ENCODE measurements at places on chromosomes 2 and 18.

DNA sequence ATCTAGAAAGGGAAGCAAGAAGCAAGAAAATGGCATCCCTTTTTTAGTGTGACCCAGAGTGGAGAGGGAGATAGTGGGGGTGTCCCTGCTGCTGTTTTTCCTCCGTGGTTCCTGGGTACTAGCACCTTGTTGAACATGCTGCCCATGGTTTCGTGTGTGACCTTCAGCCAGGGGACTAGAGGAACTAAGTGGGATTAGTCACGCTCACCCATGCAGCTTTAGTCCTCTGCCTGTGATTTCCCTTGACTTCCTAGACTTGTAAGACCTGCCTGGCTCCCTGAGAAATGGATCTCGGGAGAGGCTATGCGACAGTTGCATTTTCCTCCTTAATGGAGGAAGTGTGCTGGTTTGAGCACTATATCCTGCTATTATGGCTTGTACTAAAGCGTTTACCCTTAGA, 471.4 kb downstream of the DCDC2C start:
- DNase-seq: no peak

GRCh38 chr18:58630071-58630470, 1.2 kb upstream of the ALPK2 start:
- no peak for DNase-seq

GRCh38 chr2:27653397-27653796, 10.0 kb downstream of the SUPT7L start:
- DNase-seq: no peak

GRCh38 chr18:58359218-58359617, 269.7 kb downstream of the ALPK2 start:
- no peak for DNase-seq

DNA sequence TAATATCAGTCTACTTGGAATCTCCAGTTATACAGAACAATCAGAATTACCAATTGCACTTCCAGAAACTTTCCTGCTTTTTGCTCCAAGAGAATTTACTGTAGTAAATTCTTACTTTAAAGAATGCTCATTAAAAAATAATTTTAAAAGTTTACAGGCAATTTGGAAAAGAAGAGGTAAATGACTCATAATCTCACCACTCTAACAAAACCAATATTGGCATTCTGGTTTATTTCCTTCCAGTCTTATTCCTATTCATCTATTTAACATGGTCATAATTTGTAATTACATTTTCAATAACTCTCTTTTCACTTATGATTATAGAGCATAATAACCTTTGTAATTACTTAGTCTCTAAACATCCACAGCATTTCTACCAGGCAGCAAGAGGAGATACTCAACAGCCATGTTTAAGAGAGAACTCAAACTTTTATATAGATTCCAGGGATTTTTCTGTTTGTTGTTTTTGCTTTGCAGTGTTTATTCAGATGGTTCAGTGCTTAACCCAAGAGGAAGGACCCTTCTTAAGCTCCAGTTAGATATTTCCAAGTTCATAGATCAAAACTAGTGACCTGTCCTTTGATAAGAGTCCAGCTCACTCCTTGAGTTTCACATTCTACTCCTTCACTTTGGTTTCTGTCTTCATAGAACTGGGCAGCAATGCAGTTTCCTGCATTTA, 464.7 kb downstream of the TXNL1 start:
- no peak for DNase-seq

DNA sequence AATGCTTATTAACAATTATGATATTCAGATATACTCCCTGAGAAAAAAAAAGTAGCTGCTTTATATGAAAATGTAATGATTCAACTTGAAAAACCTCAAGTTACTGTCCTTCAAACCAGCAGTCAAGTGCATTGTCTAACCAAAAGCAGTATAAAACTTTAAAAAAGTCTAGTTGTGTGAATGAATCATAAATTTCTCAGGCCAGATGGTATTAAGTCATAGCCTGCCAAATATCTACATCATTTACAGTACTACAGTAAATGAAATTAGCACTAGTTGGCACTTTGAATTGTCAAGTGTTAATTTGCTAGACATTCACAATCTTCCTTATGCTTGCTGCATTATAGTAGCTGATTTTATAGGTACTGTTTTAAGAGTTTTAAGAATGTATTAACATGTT, 85.9 kb downstream of the CBLN2 start:
- DNase-seq: no peak

DNA sequence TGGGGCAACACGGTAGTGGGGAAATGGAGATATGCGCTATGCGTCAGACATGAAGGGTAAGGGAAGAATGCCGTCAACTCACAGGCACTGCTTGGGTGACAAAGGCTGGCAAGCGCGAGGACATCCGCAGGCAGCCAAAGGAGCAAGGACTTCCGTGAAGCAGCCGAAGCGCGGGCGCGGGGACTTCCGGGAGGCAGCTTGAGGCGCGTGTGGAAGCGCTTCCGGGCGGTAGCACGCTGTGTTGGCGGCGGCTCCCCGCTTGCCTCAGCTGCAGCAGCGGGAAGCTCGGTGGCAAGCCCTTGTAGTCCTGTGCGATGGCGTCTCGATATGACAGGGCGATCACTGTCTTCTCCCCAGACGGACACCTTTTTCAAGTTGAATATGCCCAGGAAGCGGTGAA, at the start of gene PSMA8:
Gene PSMA8 (plus strand): TSS at position 218 of the 400 bp plus-strand sequence. CDS start 97 bp downstream, at position 315.
- DNase-seq: no peak

DNA sequence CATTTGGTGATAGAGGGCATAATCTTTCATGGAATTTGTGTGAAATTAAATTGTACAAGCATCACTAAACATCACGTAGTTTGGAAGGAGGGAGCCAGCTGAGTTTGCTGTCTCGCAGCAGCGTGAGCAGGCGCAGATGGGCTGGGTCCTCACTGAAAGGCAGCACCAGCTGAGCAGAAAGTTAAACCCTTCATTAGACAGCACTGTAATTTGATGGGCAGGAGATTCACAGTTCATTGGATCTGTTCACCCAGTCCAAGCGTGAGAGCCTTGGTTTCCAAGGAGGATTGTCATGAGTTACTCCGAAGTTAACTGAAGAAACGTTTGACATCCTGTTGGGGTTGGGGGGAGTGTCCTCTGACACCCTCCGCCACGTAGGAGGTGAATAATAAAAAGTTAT, 89.8 kb upstream of the NFATC1 start:
- DNase-seq: no peak

DNA sequence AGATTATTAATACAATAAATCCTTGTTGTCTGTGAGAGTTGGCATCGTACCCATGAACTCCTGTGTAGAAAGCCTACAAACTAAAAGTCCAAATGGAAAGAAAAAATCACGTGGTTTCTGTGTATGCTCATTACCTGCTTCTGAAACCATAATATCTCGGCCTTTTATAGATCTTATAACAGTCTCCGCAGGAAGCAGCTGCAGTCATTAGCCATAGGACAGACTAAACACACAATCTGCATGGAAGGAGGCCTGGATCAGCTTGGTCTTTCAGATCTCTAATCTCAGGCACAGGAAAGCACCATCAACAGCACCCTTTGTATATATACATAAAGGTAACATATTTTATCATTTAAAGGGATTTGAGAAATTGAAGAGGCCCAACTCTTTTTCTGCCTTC, 508.9 kb upstream of the TCF4 start:
- no peak for DNase-seq

DNA sequence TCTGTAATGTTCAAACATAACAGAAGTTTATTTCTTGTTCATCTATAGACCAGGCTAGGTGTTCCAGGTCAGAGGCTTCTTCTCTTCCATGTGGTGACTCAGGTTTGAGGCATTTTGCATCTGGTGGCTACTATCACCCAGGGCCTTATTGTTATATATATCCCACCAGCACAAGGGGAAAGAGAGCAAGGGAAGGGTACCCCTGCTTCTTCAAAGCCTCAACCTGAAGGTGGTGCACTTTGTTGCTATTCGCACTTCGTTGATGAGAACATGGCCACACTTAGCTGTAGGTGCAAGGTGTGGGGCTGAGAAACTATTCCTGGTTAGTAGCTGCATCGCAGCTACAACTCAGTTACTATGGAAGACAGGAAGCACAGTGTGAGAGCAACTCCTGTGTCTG, 27.4 kb upstream of the SLC3A1 start:
- DNase-seq: no peak

DNA sequence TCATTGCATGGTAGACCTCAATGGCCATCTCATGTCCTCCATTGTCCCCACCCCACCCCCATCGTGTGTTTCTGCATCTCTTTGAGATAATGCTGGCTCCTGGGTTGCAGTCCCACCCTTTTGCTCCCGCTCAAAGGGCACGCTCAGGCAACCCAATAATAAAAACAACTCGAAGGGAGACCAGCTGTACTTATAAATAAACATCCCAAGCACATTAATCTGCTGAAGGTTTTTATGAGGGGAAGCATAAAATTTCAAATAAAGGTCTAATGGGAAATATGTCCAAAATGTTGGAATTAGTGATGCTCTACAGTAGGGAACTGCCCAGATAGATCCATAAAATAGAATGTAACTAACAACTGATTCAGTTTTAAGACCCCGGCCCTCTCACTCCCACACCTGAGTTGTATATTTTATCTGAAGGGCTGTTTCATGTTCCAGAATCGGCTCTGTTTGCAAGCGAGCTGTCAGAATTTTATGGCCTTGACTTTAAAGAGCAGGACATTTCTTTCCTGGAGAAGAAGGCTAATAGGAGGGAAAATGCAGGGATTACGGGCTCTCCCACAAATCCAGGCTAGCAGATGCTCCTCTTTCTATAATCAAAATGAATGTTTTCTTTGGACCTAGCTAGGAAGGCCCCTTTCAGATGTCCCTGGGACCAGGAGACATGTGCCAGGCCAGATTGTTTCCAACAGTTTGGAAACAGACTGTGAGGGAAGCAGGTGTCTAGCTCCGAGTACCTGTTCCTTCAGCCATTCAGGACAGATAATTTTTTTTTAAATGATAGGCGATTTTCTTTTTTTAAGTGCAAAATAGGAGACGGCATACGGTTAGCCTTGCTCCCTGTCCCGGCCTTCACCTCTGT, 103.7 kb downstream of the APOB start:
- no peak for DNase-seq

- DNase-seq: no peak
Observed at GRCh38 chr2:228681426-228681825, 499.9 kb upstream of the SPHKAP start.

DNA sequence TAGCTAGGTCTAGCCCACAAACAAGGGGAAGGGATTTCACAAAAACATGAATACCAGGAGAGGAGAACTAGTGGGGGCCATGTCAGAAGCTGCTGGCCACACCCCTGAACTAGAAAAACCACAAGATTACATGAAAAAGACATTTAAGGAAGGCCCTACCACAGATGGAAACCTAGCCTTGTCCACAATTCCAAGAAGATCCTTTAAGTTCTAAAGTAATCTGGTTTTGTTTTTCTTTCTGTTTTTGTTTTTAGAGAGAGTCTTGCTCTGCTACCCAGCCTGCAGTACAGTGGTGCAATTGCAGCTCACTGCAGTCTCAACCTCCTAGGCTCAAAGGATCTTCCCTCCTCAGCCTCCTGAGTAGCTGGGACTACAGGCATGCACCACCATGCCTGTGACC, 34.2 kb upstream of the CAB39 start:
- no peak for DNase-seq

GRCh38 chr2:74418312-74418711, 3.1 kb downstream of the C2orf81 start:
- DNase-seq: no peak

DNA sequence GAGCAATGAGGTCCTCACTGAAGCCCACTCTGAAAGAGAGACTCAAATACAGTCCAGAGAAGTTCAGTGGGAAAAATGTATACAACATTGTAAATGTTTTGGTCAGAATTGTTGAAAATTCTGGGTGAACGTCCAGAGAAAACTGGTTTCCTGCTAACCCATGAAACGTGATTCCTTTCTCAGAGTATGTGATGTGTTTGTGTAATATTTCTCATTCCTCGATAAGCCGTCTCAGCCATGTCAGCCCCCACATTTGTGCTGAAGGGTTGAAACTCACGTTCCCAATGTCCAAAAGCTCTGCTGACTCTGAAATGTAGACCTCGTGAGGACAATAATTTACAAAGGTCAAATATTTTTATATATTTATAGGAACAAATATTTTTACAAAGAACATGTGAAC, 51.6 kb downstream of the BMP10 start:
- DNase-seq: no peak

GRCh38 chr18:52409727-52410126, 69.7 kb downstream of the DCC start:
- no peak for DNase-seq

- DNase-seq: no peak
Observed at GRCh38 chr18:57534511-57534909, 52.0 kb downstream of the FECH start.

GRCh38 chr2:124480958-124481357, 455.9 kb downstream of the CNTNAP5 start:
- no peak for DNase-seq

- DNase-seq: no peak
Observed at GRCh38 chr2:43421194-43421593, 174.6 kb downstream of the THADA start.

DNA sequence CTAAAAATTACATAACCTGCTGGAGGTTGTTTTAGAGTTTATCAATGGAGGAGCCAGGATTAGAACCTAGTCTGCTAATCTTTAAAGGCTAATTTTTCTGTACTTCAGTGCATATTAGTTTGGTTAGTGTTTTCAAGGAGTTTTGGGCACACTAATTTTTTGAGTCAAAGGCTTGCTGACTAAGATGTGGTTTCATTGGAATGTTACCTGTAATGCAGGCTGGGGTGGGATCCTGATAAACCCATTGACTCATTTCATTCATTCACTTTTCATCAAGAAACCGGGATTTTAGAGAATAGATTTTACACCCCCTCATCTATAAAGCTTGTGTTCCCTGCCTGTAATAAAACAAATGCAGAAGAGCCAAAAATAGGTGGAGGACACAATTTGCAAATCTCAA, 91.9 kb upstream of the IL1R2 start:
- no peak for DNase-seq
